T-helper 17 cell (primary cell): ENCODE measurements at places on chromosomes 12 and 14. TPM values are rescaled to one million over a fixed set of nuclear protein-coding genes. Genes with fewer than 3 reads are reported as not detected.

DNA sequence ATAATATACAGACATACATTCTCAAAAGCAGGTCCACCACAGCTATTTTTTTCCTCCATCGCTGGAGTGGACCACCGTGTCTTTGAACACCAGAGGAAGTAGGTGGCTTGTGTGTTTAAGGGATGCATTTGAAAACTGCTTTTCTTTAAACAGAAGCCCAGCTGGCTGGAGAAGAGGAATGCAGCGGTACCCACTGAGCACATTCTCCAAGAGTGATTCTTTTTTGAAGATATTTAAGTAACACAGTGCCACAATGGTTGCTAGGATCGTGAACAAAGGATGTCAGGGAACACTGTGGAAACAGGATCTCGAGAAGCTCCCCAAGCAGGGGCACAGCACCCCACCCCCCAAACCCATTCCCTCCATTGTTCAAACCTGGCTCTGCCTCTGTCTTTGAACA is 286.6 kb upstream of the PWP1 start:
- H3K4me3 ChIP-seq = no peak overlapping the region
- H3K27me3 ChIP-seq = no peaks in the 10 kb centered on the region
- no peaks in the 10 kb centered on the region for H3K36me3 ChIP-seq
- peaks cover 37% of the 10 kb centered on the region for H3K4me1 ChIP-seq
- DNase-seq = no peak

DNA sequence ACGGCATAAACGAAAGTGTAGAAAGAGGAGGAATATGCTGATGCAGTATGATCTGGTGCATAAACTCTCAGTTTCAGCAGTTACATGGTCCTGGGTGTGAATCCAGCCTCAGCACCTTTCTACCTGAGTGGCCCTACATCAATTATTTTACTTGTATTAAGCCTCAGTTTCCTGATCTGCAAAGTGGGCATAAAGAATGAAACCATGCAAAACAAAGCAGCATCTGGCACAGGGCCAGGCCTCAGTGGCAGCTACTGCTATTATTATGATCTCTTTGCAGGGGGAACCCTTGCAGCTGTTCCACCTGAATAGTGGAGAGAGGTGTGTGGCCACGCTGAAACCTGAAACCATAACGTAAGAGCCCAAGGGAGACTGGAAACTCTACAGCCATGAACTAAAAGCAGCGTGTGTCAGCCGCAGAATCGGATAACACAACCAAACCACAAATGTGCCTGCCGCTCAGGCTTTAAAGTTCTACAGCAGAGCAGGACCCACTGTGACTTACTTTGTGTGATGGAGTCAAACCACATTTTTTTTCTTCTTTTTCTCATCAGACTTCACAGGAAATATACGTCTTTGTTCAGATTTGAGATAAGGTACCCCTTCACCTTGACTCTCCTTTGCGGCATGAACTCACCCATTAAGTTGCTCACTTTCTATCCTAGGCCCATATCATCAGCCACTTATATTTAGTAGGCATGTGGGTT is 29.2 kb upstream of the FOS start:
- H3K27ac ChIP-seq = peak overlapping the region; percentile 95
- H3K36me3 ChIP-seq = no peaks in the 10 kb centered on the region
- no peaks in the 10 kb centered on the region for H3K27me3 ChIP-seq
- DNase-seq = peak; percentile 81

DNA sequence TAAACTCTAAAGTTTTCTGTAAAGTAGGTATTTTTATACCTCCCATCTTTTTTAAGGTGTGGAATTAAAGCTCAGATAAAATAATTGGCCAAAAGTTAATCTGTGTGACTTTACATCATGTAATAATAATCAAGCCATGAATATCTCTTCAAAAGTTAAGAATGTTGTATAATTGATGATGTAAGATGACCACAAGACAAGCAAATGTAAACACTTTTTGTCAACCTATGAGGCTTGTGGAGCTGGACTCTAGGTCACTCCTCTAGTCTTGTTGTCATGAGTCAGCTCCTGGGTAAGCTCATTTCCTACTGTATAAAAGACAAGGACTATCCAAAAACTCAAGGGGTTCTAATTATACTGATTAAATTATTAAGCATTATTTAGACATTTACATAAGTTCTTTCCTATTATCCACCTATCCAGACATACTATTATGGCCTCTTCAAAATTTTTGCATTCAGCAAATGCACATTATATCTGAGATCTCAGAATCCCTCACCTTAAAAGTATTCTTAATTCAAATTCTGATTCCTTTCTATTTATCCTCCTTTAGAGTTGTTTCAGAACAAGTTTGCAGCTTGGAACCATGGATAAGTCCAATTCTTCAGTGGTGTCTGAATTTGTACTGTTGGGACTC is at the start of gene OR4K5:
OR4K5 (plus strand) TSS at position 587 of the 637 bp plus-strand sequence; CDS start at position 587, 0 bp downstream.
- H3K4me3 ChIP-seq = no peak within 1 kb of the TSS
- H3K36me3 ChIP-seq = no peaks in the 10 kb centered on the region
- H3K27me3 ChIP-seq = no peaks in the 10 kb centered on the region
- H3K27ac ChIP-seq = no peak within 1 kb of the TSS

GRCh38 chr12:15887043-15887817 is 5.0 kb downstream of the STRAP start:
- H3K4me1 ChIP-seq = peaks cover 38% of the 10 kb centered on the region
- peak overlapping the region; percentile 99 for H3K27ac ChIP-seq
- no peaks in the 10 kb centered on the region for H3K27me3 ChIP-seq
- no peak for DNase-seq
- peaks cover 5% of the 10 kb centered on the region for H3K36me3 ChIP-seq

NGB gene
- not detected for total RNA-seq

- peaks cover 6% of the 10 kb centered on the region for H3K4me1 ChIP-seq
- DNase-seq = no peak
- peaks cover 4% of the 10 kb centered on the region for H3K36me3 ChIP-seq
Observed at GRCh38 chr12:63752283-63752682, 27.4 kb upstream of the RXYLT1 start.

TMTC3 gene
- total RNA-seq = 5.6 TPM

DIO3 gene
- not detected for total RNA-seq

DNA sequence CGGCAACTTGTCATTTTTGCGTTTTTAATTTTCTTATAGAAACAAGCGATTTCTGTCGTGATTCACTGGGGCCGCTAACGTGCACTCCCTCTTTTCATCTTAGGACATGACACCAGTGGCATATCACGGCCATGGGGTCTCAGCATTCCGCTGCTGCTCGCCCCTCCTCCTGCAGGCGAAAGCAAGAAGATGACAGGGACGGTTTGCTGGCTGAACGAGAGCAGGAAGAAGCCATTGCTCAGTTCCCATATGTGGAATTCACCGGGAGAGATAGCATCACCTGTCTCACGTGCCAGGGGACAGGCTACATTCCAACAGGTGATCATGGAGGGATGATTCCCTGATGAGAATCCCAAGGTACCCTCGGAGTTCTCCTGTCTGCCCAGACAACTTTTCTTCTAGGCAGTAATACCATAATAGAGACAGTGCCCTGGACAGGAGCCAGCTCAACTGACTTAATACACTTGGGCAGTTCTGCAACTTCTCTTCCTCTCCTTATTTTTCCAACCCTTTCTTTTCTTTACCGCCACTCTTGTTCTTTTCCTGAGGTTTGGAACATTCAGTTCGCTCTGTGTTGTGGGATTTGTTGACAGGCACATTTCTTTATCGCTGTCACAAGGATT is 821 bp downstream of the TMEM106C start:
- H3K4me1 ChIP-seq = peaks cover 25% of the 10 kb centered on the region
- H3K27me3 ChIP-seq = peaks cover 35% of the 10 kb centered on the region
- no peak for DNase-seq
- peak overlapping the region; percentile 99 for H3K4me3 ChIP-seq

- no peaks in the 10 kb centered on the region for H3K27me3 ChIP-seq
- H3K4me1 ChIP-seq = peaks cover 2% of the 10 kb centered on the region
- H3K27ac ChIP-seq = no peak overlapping the region
- H3K4me3 ChIP-seq = no peak overlapping the region
- DNase-seq = no peak
Observed at GRCh38 chr14:86654558-86655184, 1124.7 kb downstream of the FLRT2 start.

- no peaks in the 10 kb centered on the region for H3K27me3 ChIP-seq
- H3K27ac ChIP-seq = peak overlapping the region; percentile 99
- DNase-seq = peak; percentile 97
- peaks cover 2% of the 10 kb centered on the region for H3K36me3 ChIP-seq
- H3K4me3 ChIP-seq = peak overlapping the region; percentile 89
Observed at GRCh38 chr14:105480807-105481801, 5.6 kb upstream of the CRIP1 start.

GPR84 gene
- 0.99 TPM for total RNA-seq

GRCh38 chr12:47604221-47604873 is 101.5 kb downstream of the RPAP3 start:
- H3K27me3 ChIP-seq = no peaks in the 10 kb centered on the region
- no peaks in the 10 kb centered on the region for H3K36me3 ChIP-seq
- no peak for DNase-seq
- no peak overlapping the region for H3K4me3 ChIP-seq

GRCh38 chr12:106585521-106586277 is 2.9 kb downstream of the RFX4 start:
- no peak for DNase-seq
- no peak overlapping the region for H3K27ac ChIP-seq
- H3K36me3 ChIP-seq = peaks cover 5% of the 10 kb centered on the region
- peaks cover 85% of the 10 kb centered on the region for H3K27me3 ChIP-seq

- peaks cover 20% of the 10 kb centered on the region for H3K27me3 ChIP-seq
- peaks cover 11% of the 10 kb centered on the region for H3K4me1 ChIP-seq
- no peak overlapping the region for H3K4me3 ChIP-seq
- H3K36me3 ChIP-seq = no peaks in the 10 kb centered on the region
Observed at GRCh38 chr14:80946797-80947196, 5.3 kb upstream of the CEP128 start.

DNA sequence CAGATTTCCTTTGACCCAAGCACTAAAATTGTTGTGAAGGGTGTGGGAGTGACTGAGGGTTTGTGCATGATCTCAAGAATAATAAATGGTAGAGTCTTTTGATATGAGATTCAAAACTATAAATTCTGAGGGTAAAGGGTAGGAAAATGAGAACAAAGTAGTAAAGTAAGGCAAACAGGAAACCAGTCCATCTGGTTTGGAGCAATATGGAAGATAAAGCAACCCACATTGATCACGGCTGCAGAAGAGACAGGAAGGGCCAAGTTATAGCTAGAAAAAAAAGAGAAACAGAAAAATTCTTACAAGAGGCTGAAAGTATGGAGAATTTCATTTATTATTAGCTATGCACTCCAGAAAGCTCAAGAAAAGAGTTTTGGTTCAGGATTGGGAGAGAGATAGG is 4.6 kb upstream of the SLCO1B3 start:
- H3K27ac ChIP-seq = no peak overlapping the region
- no peaks in the 10 kb centered on the region for H3K27me3 ChIP-seq
- H3K36me3 ChIP-seq = no peaks in the 10 kb centered on the region
- no peaks in the 10 kb centered on the region for H3K4me1 ChIP-seq
- no peak for DNase-seq

DNA sequence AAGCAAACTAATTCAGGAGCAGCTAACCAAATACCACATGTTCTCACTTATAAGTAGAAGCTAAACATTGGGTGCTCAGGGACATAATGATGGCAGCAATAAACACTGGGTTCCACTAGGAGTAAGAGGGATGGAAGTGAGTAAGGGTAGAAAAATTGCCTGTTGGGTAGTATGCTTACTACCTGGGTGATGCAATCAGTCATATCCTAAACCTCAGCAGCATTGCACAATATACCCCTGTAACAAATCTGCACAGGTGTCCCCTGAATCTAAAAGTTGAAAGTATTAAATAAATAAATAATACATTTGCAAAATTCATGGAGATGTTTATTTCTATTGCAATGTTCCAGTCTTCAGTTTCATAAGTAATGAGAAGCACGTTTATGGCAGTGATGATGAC is 409.8 kb upstream of the FOXG1 start:
- H3K36me3 ChIP-seq = no peaks in the 10 kb centered on the region
- no peaks in the 10 kb centered on the region for H3K4me1 ChIP-seq
- no peak overlapping the region for H3K27ac ChIP-seq
- no peaks in the 10 kb centered on the region for H3K27me3 ChIP-seq

- H3K27ac ChIP-seq = peak overlapping the region; percentile 45
- H3K4me3 ChIP-seq = no peak overlapping the region
- no peak for DNase-seq
- peaks cover 16% of the 10 kb centered on the region for H3K36me3 ChIP-seq
- peaks cover 13% of the 10 kb centered on the region for H3K4me1 ChIP-seq
Observed at GRCh38 chr12:64739778-64740177, 19.4 kb downstream of the GNS start.

- no peak for DNase-seq
- no peaks in the 10 kb centered on the region for H3K27me3 ChIP-seq
- peak overlapping the region; percentile 64 for H3K27ac ChIP-seq
- H3K4me3 ChIP-seq = peak overlapping the region; percentile 49
Observed at GRCh38 chr12:68481181-68481941, 129.3 kb upstream of the RAP1B start.

DNA sequence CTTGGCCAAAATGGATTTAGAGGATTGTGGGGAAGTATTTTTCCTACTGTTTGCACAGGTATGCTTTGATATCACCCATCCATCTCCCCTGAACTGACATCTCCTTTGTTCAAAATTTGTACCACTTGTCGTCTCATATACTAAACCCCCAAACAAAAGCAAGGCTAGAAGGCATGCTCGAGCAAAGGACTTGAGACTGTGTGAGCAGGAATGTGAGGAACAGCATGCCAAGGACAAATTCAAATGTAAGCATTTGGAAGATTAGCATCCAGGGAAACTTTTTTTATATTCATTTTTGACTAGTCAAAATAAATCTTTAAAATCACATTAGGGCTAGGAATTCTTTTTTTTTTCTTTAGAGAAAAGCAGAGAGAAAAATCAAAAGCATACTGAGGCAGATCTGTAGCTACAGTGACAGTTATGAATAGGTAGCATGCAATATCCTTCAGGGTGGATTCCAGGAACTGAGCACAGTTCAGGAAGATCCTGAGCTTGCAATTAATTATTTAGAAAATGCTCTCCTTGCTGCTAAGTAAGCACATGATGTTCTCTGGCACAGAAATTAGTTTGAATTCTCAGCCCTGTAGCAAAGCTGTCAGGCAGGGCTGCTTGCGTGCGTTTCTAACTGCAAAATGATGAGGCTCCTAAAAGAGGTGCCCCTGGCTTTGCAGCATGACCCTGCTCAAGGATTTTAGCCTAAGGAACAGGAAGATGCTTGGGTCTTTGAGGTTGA is 327.7 kb downstream of the LRIG3 start:
- H3K27me3 ChIP-seq = no peaks in the 10 kb centered on the region
- no peaks in the 10 kb centered on the region for H3K4me1 ChIP-seq
- no peak for DNase-seq
- no peaks in the 10 kb centered on the region for H3K36me3 ChIP-seq
- H3K4me3 ChIP-seq = no peak overlapping the region
- no peak overlapping the region for H3K27ac ChIP-seq

DNA sequence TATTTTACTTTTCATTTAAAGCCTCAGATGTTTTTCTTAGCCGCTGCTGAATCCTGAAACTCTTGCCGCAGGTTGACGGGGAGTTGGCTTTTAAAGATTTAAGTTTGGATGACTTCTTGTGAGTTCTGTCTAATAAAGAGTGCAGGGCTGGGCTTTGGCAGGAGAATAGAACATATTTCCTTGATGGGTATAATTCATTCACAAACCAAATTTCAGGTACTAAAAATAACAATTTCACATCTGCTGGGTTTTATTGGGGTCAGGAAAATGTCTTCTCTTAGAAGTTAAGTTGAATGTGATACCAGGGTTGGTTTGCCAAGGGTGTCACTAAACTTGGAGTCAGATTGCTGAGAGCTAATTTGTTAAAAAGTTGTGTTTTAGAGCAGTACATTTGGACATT is 9.7 kb downstream of the SP1 start:
- DNase-seq = no peak
- H3K4me1 ChIP-seq = peaks cover 44% of the 10 kb centered on the region
- H3K36me3 ChIP-seq = peaks cover 7% of the 10 kb centered on the region
- H3K27ac ChIP-seq = peak overlapping the region; percentile 83

LEMD3 gene
- total RNA-seq = 52.2 TPM
